ENCODE measurements at places on chromosomes 4 and X. TPM values are rescaled to one million over a fixed set of nuclear protein-coding genes. Genes with fewer than 3 reads are reported as not detected.
A peak's percentile ranks its signal among the peaks of the same experiment; 100 is the strongest.

Gene VEGFD
- not detected for total RNA-seq

Gene GNRHR
- total RNA-seq: not detected

Gene VSIG4
- total RNA-seq: not detected

Gene GC
- total RNA-seq: not detected

Gene RTL9
- total RNA-seq: not detected

Gene DDIT4L
- 3.3 TPM for total RNA-seq

Gene SHROOM4
- not detected for total RNA-seq

Gene LINC00632
- total RNA-seq: 3.3 TPM

Gene FAM200B
- total RNA-seq: 6.8 TPM

Gene EGFL6
- 3.4 TPM for total RNA-seq

Gene OTC
- not detected for total RNA-seq

Gene DMRTC1
- not detected for total RNA-seq

Gene GABRQ
- total RNA-seq: 0.07 TPM

Gene POLN
- 1.4 TPM for total RNA-seq

- no peak overlapping the region for H3K27ac ChIP-seq
- H3K36me3 ChIP-seq: no peaks in the 10 kb centered on the region
- no peak overlapping the region for H3K4me3 ChIP-seq
- no peak for DNase-seq
These were observed 11.7 kb upstream of the TMEM184C start for GRCh38 chr4:147605499-147605898.

GRCh38 chrX:36908801-36909675 is 99.1 kb upstream of the FAM47C start:
- no peak for DNase-seq
- no peaks in the 10 kb centered on the region for H3K4me1 ChIP-seq
- H3K4me3 ChIP-seq: no peak overlapping the region
- no peak overlapping the region for H3K27ac ChIP-seq

DNA sequence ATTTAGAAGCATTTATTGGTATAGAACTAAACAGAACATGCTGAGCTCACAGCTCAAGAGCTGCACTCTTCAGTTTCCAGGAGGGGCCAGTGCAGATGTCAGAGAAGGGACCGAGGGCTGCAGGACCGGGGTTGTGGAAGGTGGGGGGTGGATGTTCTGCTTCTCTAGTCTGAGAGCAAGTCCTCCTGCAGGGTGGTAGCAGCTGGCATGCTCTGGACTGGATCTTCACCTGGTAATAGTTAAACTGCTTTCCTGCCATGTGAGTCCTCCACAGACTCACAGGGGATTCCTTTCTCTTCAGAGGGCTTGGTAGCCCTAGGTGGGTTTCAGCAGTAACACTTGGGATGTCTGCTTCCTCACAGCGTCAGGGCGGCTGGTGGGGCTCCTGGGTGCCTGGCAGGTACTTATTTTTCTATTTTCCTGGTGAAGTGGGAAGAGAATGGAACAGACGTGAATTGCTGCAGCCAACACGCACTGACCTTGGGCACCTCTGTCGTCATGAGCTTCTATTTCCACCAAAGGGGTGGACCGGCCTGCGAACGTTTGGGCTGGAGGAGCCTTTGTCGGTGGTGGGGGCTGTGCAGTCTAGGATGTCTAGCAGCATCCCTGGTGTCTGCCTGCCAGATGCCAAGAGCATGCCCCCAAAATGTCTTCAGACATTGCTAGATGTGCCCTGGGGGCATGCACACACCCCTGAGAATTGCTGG is 2.5 kb downstream of the MAEA start:
- DNase-seq: no peak
- peaks cover 13% of the 10 kb centered on the region for H3K36me3 ChIP-seq
- no peak overlapping the region for H3K4me3 ChIP-seq
- no peak overlapping the region for H3K27ac ChIP-seq
- H3K27me3 ChIP-seq: no peaks in the 10 kb centered on the region

- no peaks in the 10 kb centered on the region for H3K36me3 ChIP-seq
- H3K27ac ChIP-seq: no peak overlapping the region
- H3K4me3 ChIP-seq: no peak overlapping the region
- no peak for DNase-seq
These were observed 7.1 kb downstream of the TMEM271 start for GRCh38 chr4:568962-569361.

GRCh38 chr4:122963216-122963615 is 40.8 kb upstream of the NUDT6 start:
- no peaks in the 10 kb centered on the region for H3K27me3 ChIP-seq
- H3K27ac ChIP-seq: no peak overlapping the region
- no peak overlapping the region for H3K4me3 ChIP-seq
- no peak for DNase-seq
- peaks cover 10% of the 10 kb centered on the region for H3K36me3 ChIP-seq

- H3K27ac ChIP-seq: no peak overlapping the region
- no peaks in the 10 kb centered on the region for H3K36me3 ChIP-seq
- DNase-seq: no peak
- H3K4me1 ChIP-seq: no peaks in the 10 kb centered on the region
These were observed 34.2 kb upstream of the PGM2 start for GRCh38 chr4:37792241-37792640.

GRCh38 chrX:135213200-135213844 is 38.5 kb upstream of the ETDA start:
- no peaks in the 10 kb centered on the region for H3K27me3 ChIP-seq
- H3K4me1 ChIP-seq: peaks cover 28% of the 10 kb centered on the region
- peak overlapping the region; percentile 71 for H3K27ac ChIP-seq
- no peaks in the 10 kb centered on the region for H3K36me3 ChIP-seq
- peak; percentile 46 for DNase-seq

DNA sequence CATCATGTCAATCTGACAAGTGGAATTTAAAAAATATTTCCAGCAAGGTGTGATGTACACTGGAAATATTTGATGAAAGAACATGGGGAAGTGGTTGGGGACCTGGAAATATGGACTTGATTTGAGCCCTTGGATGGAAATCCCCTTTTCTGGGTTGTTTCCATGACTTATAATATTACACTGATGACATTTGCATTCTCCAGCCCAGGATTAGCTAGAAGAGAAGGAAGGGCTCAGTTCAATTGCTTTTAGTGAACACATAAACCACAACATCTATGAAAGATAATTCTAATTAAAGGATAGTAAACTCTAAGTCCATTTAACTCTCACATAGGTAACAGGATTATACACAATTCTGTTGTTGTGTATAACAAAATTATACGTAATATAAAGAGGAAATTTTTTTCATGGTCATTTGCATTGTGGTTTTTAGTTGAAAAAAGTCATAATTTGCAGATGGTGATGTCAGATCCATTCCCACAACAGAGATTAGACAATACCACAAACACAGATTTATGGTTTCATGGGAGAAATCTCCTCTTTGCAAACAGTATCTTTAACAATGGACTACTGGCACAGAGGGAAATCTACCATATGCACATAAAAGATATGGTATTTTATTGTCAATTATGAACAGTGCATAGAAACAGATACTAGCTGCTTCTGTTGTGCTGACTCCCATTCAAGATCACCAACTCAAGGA is 126.5 kb downstream of the DKK2 start:
- DNase-seq: no peak
- H3K27ac ChIP-seq: no peak overlapping the region
- no peaks in the 10 kb centered on the region for H3K36me3 ChIP-seq
- no peaks in the 10 kb centered on the region for H3K4me1 ChIP-seq

DNA sequence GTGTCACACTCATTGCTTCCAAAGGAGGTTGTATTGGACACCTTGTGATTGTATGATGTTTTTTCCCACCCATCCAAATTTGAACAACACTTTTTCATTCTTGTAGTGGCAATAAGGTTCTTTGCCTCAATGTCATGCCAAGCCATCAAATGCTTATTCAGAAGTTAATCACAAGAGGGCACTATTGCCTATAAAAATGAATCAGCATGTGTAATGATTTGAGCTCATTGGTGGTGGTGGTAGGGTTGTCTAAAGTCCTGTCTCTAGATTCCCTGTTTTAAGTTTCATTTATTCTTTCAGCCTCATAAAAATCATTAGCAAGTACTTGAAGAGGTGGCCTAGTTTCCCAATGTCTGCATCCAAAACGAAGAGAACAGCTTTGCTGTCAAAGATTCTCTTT is 37.0 kb downstream of the IRS4 start:
- DNase-seq: no peak
- no peak overlapping the region for H3K4me3 ChIP-seq
- no peak overlapping the region for H3K27ac ChIP-seq
- no peaks in the 10 kb centered on the region for H3K4me1 ChIP-seq
- H3K36me3 ChIP-seq: no peaks in the 10 kb centered on the region

DNA sequence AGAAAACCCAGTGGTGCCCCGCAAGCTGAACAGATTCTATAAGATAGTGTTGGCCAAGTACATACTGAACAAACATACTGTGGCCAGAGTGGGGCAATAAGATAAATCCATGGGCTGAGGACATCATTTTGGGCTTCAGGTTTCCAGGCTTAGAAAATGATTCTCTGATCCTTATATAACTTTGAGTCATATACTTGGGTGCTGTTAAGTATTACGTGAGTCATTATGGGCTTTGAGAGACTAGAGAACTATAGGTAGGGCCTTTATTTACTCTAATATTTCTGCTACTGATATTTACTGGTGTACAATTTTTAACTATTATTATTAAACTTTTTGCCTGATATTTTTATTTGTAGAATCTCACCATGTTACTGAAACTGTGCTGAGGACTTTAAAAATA is 586.1 kb downstream of the CENPC start:
- H3K27me3 ChIP-seq: no peaks in the 10 kb centered on the region
- H3K36me3 ChIP-seq: no peaks in the 10 kb centered on the region
- H3K4me3 ChIP-seq: no peak overlapping the region
- DNase-seq: no peak
- H3K27ac ChIP-seq: no peak overlapping the region
- H3K4me1 ChIP-seq: no peaks in the 10 kb centered on the region

DNA sequence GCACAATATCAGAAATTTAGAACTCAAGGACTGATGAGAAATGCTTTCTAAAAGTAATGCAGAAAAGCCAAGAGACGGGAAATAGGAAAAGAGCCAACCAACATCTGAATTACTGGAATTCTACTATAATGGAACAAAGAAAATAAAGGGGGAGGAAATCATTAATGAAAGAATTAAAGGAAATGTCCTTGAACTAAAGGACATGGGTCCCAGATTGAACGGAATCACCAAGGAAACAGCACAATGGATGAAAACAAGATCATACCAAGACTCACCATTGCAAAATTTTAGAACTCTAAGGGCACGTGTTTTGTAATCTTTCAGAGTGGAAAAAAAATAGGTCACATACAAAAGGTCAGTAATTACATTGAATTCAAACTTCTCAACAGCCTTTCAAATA is 35.9 kb downstream of the HPGDS start:
- H3K4me1 ChIP-seq: peaks cover 14% of the 10 kb centered on the region
- no peaks in the 10 kb centered on the region for H3K36me3 ChIP-seq
- no peak overlapping the region for H3K4me3 ChIP-seq
- no peak overlapping the region for H3K27ac ChIP-seq
- H3K27me3 ChIP-seq: peaks cover 3% of the 10 kb centered on the region
- no peak for DNase-seq

DNA sequence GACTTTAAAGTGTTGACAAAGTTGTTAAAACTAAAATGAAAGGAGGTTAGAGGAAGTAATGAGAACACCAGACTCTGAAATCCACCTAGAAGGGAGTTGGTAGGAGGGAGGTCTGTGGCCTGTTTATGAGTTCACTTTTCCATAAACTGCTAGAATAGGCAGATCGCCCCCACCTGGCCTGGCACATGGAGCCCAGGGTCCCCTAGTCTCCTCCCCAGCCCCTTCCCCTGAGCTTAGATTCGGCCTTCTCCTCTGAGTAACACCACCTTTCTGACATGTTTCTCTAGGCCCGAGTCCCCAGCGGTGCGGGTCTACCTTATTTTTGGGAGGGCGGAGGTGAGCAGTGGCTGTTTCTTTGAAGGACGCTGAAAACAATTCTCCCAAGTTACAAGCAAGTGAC is 54.5 kb upstream of the FAT1 start:
- no peaks in the 10 kb centered on the region for H3K36me3 ChIP-seq
- no peak overlapping the region for H3K4me3 ChIP-seq
- no peaks in the 10 kb centered on the region for H3K4me1 ChIP-seq
- no peak overlapping the region for H3K27ac ChIP-seq
- DNase-seq: no peak
- H3K27me3 ChIP-seq: no peaks in the 10 kb centered on the region

DNA sequence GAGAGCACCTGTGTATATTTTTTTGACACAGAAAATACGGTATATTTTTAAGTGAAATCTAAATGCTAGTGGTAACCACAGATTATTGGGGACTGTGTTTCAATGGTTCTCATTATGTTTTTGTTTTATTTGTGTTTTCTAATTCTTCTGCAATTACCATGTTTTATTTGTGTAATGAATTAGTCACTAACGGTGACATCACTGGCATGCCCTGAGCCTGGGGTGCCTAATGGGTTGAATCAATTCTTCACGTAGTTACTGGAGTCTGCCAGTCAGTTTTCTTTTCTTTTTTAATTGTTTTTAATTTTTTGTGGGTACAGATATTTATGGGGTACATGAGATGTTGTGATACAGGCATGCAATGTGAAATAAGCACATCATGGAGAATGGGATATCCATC is 168.8 kb downstream of the RELL1 start:
- H3K4me3 ChIP-seq: no peak overlapping the region
- DNase-seq: no peak
- H3K27me3 ChIP-seq: peaks cover 4% of the 10 kb centered on the region
- no peaks in the 10 kb centered on the region for H3K36me3 ChIP-seq
- no peaks in the 10 kb centered on the region for H3K4me1 ChIP-seq

DNA sequence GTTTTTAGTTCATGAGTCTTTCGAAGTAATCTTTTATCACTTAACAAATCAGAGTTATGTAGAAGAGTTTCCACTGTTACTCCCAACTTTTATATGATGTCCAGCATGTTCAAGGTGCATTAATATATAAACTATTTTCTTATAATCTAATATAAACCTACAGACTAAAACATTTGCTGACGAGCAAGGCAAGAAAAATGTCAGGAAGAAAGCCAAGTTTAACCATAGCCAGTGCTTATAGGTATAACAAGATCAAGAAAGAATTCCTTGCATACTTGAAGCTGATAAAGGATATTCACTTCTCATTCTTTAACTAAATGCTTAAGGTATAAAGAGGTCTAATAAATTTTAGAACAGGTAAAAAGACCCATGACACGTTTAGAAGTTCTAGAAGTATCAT is 167.7 kb downstream of the NPNT start:
- H3K4me3 ChIP-seq: no peak overlapping the region
- H3K36me3 ChIP-seq: no peaks in the 10 kb centered on the region
- no peak for DNase-seq
- no peaks in the 10 kb centered on the region for H3K27me3 ChIP-seq
- H3K4me1 ChIP-seq: no peaks in the 10 kb centered on the region
- H3K27ac ChIP-seq: no peak overlapping the region

GRCh38 chr4:2489081-2489805 is 20.3 kb downstream of the RNF4 start:
- H3K4me3 ChIP-seq: no peak overlapping the region
- no peak overlapping the region for H3K27ac ChIP-seq
- peaks cover 41% of the 10 kb centered on the region for H3K36me3 ChIP-seq
- H3K27me3 ChIP-seq: no peaks in the 10 kb centered on the region
- DNase-seq: no peak

GRCh38 chr4:84529169-84529751 is 30.2 kb upstream of the NKX6-1 start:
- H3K36me3 ChIP-seq: no peaks in the 10 kb centered on the region
- DNase-seq: no peak
- H3K27me3 ChIP-seq: peaks cover 5% of the 10 kb centered on the region
- H3K27ac ChIP-seq: no peak overlapping the region

- no peaks in the 10 kb centered on the region for H3K27me3 ChIP-seq
These were observed 45.5 kb downstream of the NFKB1 start for GRCh38 chr4:102546635-102547034.

GRCh38 chrX:40146262-40147125 is 48.7 kb upstream of the BCOR start:
- no peak overlapping the region for H3K27ac ChIP-seq
- H3K27me3 ChIP-seq: no peaks in the 10 kb centered on the region
- H3K4me1 ChIP-seq: peaks cover 13% of the 10 kb centered on the region
- H3K4me3 ChIP-seq: peak overlapping the region; percentile 30
